ENCODE measurements at places on chromosomes 4 and X.
A peak's percentile ranks its signal among the peaks of the same experiment; 100 is the strongest.

DNA sequence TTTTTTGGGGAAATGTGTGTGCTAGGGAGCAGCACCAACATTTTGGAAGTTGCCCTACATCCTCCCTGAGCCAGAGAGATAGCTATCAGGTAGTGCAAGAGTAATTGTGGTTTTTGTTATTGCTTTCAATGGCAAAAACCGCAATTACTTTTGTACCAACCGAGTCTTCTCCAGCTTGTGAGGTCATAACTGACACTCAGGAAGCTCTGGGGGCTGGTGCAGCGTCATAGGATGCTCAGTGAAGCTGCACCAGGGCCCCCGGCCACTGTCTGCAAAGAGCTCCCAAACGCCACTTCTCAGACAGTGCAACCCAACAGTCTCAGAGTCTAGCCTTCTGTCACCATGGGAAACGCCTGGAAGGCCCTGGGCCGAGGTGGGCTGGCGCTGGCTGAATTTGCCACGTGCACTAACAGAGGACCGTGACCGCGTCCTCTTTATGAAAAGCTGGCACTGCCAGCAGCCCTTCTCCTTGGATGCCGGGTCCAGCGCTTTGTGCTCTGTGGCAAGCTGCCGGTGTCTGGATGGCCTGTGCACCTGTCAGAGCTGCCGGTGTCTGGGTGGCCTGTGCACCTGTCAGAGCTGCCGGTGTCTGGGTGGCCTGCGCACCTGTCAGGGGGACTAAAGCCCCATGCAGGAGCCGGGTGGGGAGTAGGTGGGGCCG, 19.4 kb downstream of the SH3TC1 start:
- no peak for DNase-seq

- no peak for DNase-seq
Measured at GRCh38 chr4:37990731-37991245, 30.6 kb downstream of the PTTG2 start.

DNA sequence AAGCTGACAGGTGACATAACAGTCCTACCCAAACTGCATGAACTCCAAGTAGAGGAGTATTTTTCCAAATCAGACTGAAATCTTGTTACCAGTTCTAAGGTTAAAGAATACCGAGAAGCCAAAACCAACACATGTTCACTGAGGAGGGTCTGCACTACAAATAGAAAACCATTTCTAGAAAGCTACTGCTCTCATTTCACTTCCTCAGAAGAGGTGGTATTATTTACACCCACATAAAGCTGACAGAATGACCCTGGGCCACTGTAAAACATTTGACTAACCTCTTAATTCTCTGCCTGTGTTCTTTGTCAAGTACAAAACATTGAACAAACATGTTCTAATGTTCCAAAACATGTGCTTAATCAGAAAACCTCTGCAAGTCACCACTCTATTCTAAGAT, 95.8 kb downstream of the IQCM start:
- DNase-seq, result no peak

- no peak for DNase-seq
Measured at GRCh38 chr4:39936565-39937418, 40.9 kb downstream of the PDS5A start.

DNA sequence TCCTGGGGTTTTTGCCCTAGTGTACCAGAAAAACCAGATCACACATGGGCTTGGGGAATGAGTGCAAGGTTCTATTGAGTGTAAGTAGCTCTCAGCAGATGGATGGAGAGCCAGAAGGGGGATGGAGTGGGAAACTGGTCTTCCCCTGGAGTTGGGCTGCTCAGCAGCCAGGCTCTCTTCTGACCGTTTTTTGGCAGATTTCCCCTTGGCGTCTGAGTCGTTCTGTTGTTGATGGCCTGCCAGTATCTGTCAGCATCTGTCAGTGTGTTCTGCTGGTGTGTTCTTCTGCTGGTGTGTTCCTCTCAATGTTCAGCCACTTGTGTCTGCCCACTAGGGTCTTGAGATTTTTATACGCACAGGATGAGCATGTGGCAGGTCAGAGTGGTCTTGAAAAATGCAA, 633.9 kb upstream of the CPEB2 start:
- no peak for DNase-seq

- no peak for DNase-seq
Measured at GRCh38 chrX:133559909-133560308, 144.6 kb upstream of the GPC4 start.

DNA sequence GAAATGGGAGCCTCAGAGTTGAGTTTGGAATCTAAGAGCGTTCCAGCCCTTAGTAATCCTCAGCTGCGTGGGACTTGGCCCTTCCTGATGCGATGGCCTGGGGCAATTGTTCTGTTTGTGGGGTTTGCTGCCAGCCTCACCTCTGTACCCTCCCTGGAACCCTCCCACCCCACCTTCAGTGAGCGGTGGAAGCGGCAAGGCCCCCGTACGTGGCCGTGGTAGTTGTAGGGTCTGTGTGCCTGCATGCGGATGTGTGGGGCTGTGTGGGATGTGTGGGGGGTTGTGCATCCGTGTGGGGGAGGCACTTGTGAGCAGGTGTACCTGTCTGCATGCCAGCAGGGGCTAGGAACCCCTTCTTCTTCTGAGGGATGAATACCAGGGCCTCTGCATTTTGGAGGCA, 65.4 kb upstream of the ADRA2C start:
- no peak for DNase-seq

GRCh38 chrX:39238006-39238405, 436.7 kb downstream of the MID1IP1 start:
- no peak for DNase-seq

- no peak for DNase-seq
Measured at GRCh38 chr4:168569066-168569930, 72.4 kb downstream of the PALLD start.

GRCh38 chrX:125150231-125150630, 169.4 kb upstream of the TEX13C start:
- no peak for DNase-seq

DNA sequence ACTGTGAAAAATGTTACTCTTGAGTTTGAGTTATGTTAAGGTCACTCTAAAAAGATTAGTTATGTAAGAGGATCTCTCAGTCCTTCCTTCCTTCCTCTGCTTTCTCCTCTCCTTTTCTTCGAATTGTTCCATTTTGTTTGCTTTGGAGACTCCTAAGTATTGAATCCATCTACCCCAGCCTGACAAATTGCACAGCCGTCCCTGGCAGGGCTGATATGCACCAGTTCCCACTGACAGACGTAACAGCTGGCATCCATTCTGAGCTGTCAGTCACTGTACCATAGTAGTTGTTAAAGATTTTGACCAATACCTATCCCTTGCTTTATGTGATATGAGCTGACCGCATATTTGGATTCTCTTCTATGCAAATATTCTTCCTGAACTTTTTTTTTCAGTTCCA, 210.7 kb upstream of the IGFBP7 start:
- no peak for DNase-seq

DNA sequence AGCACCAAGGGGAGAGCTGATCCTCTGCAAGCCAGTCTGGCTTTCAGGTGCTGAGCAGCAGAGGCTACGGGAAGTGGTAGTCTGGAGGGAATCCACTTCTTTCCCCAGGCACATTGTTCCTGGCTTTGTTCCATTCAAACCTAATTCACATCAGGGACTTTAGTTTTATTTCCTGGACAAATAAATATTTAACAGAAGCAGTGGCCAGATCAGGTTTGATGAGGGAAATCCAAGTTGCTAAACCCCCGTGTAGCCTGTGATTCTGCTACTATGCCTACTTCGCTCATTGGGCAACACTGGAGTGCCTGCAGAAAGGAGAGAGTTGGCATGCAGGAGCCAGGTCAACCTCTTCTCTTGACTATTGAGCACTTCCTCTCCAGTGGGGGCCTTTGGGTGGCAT, 13.8 kb upstream of the STBD1 start:
- DNase-seq, result no peak

GRCh38 chr4:2361366-2362265, 56.8 kb downstream of the ZFYVE28 start:
- no peak for DNase-seq

- no peak for DNase-seq
Measured at GRCh38 chrX:2549876-2550275, 49.1 kb upstream of the DHRSX start.

- DNase-seq, result no peak
Measured at GRCh38 chr4:170682558-170683294, 593.0 kb upstream of the AADAT start.

GRCh38 chr4:179278647-179279046, 1836.4 kb upstream of the AGA start:
- DNase-seq, result no peak

- no peak for DNase-seq
Measured at GRCh38 chr4:78342125-78342524, 209.4 kb upstream of the ANXA3 start.

GRCh38 chr4:118193421-118193820, 159.1 kb downstream of the NDST3 start:
- DNase-seq, result no peak

GRCh38 chrX:117327373-117327772, 789.2 kb downstream of the KLHL13 start:
- DNase-seq, result no peak

DNA sequence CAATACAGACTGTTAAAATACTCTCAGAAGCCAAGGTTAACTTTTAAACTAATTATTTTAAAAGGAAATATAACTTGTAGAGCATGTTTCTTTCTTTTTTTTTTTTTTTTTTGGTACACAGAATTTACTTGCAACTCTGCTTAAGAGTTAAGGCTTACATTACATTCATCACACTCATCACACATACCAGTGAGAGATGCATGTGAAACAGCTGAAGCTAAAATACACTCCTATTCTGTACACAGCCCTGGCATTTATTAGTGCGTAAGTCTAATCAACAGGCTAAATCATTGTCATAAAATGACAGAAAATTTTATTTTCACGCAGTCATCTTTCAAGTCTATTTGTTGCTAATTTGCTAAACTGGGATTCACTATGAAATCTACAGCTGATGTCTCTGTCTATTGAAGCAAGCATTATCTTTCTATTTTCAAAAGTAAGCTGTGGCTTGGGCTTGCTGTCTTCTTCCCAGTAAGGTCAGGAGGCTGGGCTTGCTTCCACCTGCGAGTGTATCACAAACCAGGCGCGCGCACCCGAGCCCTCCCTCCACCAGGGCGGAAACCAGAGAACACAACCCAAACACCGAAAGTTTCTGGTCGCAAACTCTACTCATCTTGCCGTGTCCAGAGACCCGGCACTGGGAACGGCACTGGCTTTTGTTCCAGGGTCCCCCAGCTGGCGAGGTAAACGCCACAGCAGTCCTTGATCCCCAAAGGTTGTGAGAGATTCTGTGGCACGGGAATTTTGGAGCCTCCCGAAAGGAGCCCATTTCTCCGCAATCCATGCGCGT, 3.9 kb downstream of the MAML3 start:
- DNase-seq, result peak; percentile 10

DNA sequence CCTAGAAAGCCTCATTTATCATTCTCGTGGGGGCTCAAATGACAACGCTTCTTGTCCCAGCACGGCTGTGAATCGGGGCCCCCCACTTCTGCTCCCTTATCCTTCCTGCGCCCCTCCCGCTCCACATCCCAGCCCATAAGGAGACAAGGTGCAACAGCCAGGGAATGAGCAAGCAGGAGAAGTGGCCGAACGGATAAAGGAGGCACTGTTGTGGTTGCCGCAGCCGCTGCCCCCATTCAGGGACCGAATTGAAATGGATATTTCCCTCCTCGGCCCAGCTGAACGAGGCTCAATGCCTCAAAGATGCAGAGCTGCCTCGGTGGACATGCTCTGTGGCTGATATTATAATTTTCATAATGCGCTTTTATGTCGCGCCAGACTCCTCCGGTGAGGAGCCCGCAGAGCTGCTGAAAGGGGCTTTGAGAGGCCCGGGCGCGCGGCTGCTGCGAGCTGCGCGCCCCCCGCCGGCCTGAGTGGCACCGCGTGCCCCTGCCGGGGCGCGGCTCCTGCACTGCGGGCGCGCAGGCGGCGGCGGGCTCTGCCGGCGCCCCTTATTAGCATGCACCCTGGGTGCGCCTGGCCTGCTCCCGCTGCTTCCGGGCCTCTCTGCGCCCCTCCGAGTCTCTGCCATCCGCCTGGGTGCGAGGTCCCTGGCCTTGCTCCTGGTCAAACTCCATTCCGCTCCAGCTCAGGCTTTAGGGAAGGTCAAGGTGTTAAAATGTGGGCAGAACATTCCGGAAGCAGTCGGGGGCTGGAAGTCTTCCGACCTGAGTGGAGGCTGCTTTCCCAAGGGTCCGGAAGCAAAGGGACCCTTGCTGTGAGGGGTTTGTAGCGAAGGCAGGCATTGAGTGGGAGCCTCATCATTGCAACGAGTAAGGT, 68.2 kb upstream of the TMEM33 start:
- DNase-seq, result no peak

DNA sequence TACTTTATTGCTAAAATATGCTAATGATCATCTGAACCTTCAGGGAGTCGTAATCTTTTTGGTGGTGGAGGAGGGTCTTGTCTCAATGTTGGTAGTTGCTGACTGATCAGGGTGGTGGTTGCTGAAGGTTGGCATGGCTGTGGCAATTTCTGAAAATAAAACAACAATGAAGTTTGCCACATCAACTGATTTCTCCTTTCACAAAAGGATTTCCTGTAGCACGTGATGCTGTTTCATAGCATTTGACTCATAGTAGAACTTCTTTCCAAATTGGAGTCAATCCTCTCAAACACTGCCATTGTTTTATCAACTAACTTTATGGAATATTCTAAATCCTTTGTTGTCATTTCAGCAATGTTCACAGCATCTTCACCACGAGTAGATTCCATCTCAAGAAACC, 19.3 kb downstream of the DDIT4L start:
- no peak for DNase-seq

GRCh38 chr4:104848597-104849225, 298.0 kb upstream of the TET2 start:
- no peak for DNase-seq

DNA sequence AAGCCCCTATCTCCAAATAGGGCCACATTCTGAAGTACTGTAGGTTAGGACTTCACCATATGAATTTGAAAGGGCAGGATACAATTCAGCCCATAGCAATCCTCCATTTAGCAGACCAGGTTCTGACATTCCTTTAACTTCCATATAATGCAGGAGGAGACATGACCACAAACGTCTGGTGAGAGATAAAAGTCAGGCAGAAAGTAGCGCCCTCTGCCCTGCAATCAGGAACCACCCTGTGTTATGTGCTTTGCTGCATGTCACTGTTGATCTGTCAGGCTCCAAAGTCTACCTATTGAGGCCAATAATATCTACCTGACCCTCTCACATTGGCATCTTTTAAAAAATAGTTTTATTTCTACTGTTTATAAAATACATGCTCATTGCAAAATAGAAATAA, 30.2 kb upstream of the SEPSECS start:
- no peak for DNase-seq

DNA sequence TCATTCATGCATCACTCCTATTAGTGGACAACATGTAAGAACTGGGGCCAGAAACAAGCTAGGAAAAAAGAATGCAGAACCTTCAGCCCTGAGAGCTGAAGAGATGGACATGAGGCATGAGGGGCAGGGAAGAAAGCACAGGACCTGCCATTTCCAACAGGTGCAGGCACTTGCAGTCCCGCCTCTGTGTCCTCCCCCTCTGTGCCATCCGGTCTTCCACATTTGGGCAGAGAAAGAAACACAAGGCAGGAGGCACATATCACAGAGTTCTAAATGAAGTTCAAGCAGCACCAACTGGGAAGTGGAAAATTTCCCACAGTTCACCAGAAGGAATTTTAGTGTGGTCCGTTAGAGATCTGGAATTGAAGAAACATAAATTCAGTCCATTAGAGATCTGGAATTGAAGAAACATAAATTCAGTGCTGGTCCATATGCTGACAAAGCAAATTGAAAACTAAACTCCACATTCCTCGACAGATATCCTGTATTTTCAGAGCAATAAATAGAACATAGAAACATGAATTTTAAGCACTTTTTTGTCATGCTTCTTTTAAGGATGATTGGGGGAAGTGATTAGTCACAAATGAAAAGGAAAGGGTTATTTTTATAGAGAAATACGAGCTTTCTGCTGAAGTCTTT, 57.2 kb upstream of the DAPP1 start:
- DNase-seq, result no peak

- no peak for DNase-seq
Measured at GRCh38 chr4:90438522-90438921, 311.3 kb downstream of the CCSER1 start.
